Psoas muscle (tissue), 8 donors: ENCODE measurements at places on chromosomes 7 and 10. TPM values are rescaled to one million over a fixed set of nuclear protein-coding genes. Genes with fewer than 3 reads are reported as not detected.
A peak's percentile ranks its signal among the peaks of the same experiment; 100 is the strongest.

- H3K36me3 ChIP-seq: no peaks in the 10 kb centered on the region
- H3K27me3 ChIP-seq: no peaks in the 10 kb centered on the region
- no peak for DNase-seq
- H3K27ac ChIP-seq: no peak overlapping the region
Measured at GRCh38 chr10:100817268-100817839, 72.0 kb downstream of the PAX2 start.

DNA sequence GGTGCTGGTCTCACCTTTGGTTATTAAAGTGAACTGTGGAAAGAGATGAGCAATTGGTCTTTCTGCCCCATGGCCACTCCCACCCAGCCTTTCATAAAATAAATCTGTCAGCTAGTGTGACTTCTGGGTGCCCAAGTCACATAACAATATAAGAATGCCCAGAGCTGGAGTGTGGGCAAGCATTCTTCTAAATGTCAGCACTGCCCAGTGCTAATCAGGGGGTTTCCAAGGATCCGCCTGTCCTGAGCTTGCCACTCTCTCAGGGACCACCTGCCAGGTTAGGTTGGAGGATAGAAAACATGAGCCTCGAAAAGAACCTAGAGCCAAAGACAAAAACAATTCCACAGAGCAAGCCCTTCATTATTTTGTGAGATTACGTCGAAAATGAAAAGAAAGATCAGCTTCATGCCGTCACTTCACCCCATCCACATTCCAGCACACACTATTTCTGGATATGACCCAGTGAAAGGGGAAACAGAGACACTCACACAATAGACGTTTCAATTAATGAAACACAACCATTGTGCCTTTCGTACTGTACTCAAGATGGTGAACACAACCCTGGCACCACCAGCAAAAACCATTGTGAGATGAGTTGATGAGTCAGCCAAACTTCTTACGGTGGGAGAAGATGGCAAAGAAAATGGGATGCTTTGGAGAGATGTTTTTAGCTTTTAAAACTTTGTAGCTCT, 30.8 kb downstream of the SCRN1 start:
- H3K4me3 ChIP-seq: no peak overlapping the region
- no peak for DNase-seq
- H3K27me3 ChIP-seq: no peaks in the 10 kb centered on the region
- no peaks in the 10 kb centered on the region for H3K4me1 ChIP-seq

GRCh38 chr7:130273933-130274255, 7.2 kb downstream of the CPA2 start:
- H3K4me3 ChIP-seq: no peak overlapping the region

GRCh38 chr10:34031400-34031799, 696.9 kb upstream of the NRP1 start:
- H3K4me1 ChIP-seq: peaks cover 3% of the 10 kb centered on the region
- peak; percentile 71 for DNase-seq
- H3K36me3 ChIP-seq: no peaks in the 10 kb centered on the region
- H3K27ac ChIP-seq: no peak overlapping the region
- H3K4me3 ChIP-seq: no peak overlapping the region
- H3K27me3 ChIP-seq: no peaks in the 10 kb centered on the region

GRCh38 chr7:141844256-141844655, 3.0 kb upstream of the PRSS37 start:
- no peak overlapping the region for H3K4me3 ChIP-seq
- no peak for DNase-seq
- no peaks in the 10 kb centered on the region for H3K27me3 ChIP-seq

DNA sequence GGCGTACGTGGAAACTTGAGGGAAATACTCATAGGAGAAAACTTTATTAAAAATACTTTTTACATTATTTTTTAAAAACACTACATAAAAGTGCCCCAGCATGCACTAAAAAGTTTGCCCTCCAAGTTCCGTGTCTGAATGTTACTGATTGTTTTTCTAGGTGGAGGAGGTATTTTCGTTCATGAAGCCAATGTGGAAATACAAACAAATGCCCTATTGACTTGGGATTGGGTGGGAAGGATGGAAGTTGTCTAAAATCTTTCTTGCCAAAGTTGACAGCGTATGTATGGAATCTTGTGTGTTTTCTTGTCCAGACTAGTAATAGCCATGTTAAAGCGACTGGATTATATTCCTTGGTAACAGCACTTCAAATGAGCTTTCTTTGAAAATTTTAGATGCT, 1.2 kb downstream of the PROSER2 start:
- no peak overlapping the region for H3K27ac ChIP-seq
- no peak for DNase-seq
- peak overlapping the region; percentile 71 for H3K4me3 ChIP-seq
- peaks cover 8% of the 10 kb centered on the region for H3K4me1 ChIP-seq
- no peaks in the 10 kb centered on the region for H3K27me3 ChIP-seq

DNA sequence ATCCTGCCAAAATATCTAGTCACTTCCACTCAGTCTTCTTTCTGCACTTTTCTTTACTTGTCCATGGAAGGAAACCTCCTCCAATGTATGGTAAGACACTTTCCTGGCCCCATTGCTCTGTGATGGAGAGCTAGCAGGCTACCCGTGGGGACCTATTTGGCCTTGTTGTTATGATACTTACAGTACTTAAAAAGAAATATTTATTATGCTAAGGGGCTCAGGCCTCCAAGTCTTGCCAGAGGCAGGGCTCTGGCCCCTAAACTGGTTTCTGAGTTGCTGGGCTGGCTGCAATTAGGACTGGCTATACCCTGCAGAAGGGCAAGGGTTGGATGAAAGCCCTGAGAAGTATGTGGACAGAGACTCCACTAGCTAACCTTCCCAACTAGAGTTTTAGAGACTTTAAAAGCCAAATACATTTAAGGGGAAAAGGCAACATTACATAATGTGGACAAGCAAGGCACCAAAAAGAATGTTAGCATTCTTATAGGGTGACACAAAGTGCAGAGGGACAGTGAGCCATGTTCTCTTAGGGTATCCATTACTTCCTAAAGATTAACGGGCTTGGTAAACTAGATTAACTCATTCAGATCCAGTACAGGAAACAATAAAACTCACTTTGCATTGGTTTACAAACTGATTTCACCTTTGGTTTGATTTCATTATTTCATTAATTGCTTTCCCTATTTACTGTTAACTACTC, 84.9 kb upstream of the INHBA start:
- no peaks in the 10 kb centered on the region for H3K36me3 ChIP-seq
- no peak for DNase-seq
- H3K27ac ChIP-seq: no peak overlapping the region
- no peaks in the 10 kb centered on the region for H3K4me1 ChIP-seq
- no peak overlapping the region for H3K4me3 ChIP-seq

Gene WAPL
- 31.5 TPM for total RNA-seq
